ENCODE measurements at places on chromosomes 2 and 18. TPM values are rescaled to one million over a fixed set of nuclear protein-coding genes. Genes with fewer than 3 reads are reported as not detected.

GRCh38 chr18:57698571-57699276 is 77.1 kb upstream of the NARS1 start:
- H3K36me3 ChIP-seq = no peaks in the 10 kb centered on the region
- peak; percentile 74 for DNase-seq
- no peaks in the 10 kb centered on the region for H3K27me3 ChIP-seq
- H3K4me3 ChIP-seq = no peak overlapping the region
- H3K27ac ChIP-seq = no peak overlapping the region
- H3K4me1 ChIP-seq = no peaks in the 10 kb centered on the region

GRCh38 chr2:85902496-85902895 is 13.7 kb upstream of the ST3GAL5 start:
- H3K27ac ChIP-seq = no peak overlapping the region
- DNase-seq = no peak
- H3K4me3 ChIP-seq = no peak overlapping the region
- no peaks in the 10 kb centered on the region for H3K36me3 ChIP-seq
- peaks cover 3% of the 10 kb centered on the region for H3K27me3 ChIP-seq

GRCh38 chr2:9284521-9285297 is 78.1 kb downstream of the ASAP2 start:
- H3K27me3 ChIP-seq = no peaks in the 10 kb centered on the region
- no peak for DNase-seq
- H3K36me3 ChIP-seq = peaks cover 7% of the 10 kb centered on the region
- peaks cover 22% of the 10 kb centered on the region for H3K4me1 ChIP-seq

DNA sequence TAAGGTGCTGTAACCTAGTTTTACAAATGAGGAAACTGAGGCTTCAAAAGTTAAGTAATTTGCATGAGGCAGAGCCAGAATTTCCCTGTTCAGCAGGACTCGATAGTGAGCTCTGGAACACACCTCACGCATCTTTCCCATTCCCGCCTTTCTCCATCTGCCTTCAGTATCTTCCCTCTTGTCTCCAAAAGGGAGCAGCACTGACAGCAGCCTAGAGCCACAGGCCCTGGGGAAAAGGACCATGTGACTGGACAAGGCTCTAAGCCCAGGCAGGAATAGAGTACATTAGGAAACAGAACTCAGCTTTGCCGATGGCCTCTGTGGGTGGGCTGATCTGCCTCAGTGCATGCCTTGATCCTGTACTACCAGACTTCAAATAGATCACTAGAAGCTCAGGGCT is 21.5 kb downstream of the GPR155 start:
- H3K27me3 ChIP-seq = no peaks in the 10 kb centered on the region
- no peak overlapping the region for H3K4me3 ChIP-seq
- no peak overlapping the region for H3K27ac ChIP-seq

DNA sequence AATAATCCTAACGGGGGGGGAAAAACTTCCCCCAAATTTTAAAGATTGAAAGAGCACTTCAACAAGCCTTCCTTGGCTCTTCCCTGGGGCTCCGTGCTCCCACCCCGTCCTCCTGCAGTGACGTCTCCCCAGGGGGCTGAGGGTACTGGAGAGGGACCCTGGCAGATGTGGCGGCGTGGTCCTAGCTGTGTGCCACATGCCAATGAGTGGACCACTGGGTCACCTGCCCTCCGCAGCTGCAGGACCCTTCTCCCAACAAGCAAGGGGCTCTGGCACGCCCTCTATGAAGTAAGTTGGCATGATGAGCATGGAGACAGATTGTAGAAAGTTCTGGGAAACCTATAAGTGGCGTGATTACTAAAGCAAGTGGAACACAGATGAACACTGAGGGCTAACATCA is 46.7 kb downstream of the PXDN start:
- no peaks in the 10 kb centered on the region for H3K27me3 ChIP-seq
- no peak for DNase-seq
- H3K4me3 ChIP-seq = no peak overlapping the region
- H3K27ac ChIP-seq = no peak overlapping the region
- H3K4me1 ChIP-seq = peaks cover 23% of the 10 kb centered on the region

Gene TRAF3IP1
- 4.4 TPM for total RNA-seq

DNA sequence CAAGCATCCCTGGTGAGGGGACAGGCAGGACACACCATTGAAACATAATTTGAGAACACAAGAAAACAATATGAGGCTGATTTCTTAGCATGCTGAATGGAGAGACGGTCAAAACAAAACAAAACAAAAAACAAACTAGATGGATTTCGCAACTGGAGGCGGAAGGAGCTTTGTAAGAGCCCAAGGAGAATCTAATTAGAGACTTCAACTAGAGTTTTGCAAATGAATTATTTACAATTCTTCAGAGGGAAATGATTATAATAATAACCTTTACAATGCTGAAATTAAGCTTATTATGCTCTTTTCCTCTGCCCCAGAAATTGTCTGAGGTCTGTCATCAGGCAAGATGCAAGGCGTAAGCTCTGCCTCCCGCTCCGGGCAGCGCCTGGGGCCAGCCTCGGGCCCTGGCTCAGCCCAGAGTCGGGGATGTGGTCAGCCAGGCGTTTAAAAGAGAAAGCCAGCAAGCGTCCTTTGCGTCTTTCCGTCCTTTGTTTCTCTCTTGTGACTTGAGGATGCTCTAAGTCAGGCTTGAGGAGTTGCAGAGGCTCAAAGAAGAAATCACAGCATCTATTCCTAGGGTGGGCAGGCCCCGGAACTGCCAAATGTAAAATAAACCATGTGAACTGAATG is 139.6 kb downstream of the TWIST2 start:
- DNase-seq = no peak
- H3K27me3 ChIP-seq = peaks cover 2% of the 10 kb centered on the region
- H3K27ac ChIP-seq = no peak overlapping the region
- no peaks in the 10 kb centered on the region for H3K36me3 ChIP-seq
- H3K4me3 ChIP-seq = no peak overlapping the region

DNA sequence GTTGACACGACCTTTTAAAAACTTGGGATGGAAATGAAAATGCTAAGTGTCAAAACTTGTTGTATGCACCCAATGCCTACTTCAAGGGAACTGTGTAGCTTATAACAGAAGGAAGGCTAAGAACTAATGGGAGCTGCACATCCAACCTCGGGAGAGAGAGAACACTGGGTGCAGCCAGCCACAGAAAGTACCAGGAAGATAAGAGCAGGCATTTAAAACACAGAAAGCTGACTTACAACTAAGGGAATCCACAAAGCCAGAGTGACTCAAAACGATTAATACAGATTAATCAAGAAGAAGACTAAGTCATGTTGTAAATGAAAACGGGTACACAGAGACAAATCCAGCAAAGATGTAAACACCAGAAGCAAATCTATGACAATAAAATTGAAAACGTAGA is 113.4 kb downstream of the HDAC4 start:
- no peak overlapping the region for H3K27ac ChIP-seq
- H3K4me1 ChIP-seq = peaks cover 50% of the 10 kb centered on the region
- no peak for DNase-seq
- H3K36me3 ChIP-seq = peaks cover 4% of the 10 kb centered on the region
- H3K27me3 ChIP-seq = no peaks in the 10 kb centered on the region
